Inflammatory macrophage treated with lipopolysaccharide for 4 hours (primary cell): ENCODE measurements at places on chromosomes 1 and 21.

DNA sequence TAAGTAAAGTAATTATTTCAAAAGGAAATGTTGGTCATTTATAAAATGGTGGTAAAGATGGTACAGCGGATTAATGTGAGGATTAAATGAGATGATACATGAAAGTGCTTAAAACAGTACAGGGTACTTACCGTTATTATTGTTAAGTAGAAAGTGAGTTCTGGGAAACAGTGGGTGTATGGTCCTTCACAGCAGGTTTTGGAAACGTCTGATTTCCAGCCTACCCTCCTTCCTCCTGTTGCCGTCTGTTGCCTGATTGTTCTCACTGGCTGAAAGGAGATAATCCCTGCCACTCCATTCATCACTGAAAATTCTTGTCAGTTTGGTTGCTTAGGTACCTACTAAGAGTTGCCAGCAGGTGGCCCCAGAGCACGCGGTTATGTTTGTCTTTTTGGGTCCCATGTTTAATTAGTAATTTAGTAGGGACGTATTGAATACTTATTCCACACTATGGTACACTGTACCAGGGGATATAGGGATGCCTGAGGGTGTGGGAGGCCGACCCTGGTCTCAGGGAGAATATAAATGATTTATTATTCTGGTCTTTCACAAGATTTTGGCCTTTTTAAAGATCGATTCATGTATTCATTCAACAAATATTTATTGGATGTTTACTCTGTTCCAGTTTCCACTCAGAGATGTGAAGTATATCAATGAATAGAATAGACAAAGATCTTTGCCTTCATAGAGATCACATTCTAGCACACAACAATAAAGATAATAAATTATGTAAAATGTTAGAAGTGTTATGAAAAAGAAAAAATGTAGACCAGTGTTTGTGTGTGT, 30.8 kb upstream of the RPTN start:
- DNase-seq: peak; percentile 74

- no peak for DNase-seq
Measured at GRCh38 chr1:42086146-42086545, 67.1 kb upstream of the GUCA2B start.

DNA sequence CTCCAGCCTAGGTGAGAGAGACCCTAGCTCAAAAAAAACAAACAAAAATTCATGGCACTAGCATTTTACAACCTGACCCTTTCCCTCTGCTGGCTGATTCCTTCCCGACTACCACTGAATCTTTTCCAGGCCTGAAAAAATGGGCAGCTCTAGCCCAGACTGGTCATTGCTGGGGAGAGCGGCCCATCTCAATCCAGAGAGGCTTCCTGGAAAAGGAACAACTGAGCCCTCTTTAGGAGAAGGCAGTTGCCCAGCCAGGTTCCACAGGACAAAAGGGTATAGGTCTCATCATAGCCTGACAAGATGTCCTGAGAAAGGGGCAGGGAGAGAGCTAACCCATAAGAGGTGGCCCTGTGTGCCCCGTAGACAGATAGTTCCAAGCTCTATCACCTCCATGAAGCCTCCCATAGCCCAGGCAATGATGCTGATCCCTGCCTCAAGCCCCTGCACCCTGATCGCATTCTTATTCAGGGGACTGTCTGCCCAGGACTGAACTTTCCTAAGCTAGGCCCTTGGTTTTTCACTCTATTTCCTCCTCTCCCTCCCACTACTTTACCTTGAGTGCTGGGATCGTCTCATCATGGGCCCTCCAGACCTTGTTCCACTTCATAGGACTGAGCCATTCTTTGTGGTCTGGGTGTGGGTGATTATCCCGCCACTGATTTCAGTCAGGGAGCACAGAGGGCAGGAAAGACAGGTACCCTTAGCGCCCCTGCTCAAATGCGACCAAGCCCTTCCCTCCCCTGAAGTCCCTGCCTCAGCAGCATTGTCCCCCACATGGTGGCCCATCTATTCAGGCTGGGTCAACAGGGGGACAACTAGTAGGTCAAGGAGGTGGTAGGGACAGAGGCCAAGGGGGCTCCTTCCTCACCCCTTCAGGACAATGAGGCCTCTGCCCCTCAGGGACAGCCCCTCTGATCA, 18.2 kb downstream of the RHBG start:
- DNase-seq: no peak

DNA sequence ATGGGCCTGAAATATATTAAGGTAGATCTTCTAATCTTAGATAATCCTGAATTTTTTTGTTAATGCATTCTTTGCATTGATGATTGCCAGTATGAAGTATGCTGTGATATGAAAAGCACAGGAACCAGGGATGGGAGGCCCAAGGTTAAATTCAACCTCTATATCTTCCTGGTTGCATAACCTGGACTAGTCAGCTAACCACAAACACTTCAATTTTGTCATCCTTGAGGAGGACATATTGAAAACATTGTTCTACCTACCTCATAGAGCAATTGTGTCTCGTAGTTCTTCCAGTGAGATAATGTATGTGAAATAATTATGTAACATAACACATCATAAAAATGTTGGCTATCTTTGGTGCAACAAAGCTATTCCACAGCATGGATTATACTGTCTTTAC, 25.6 kb downstream of the PDC start:
- DNase-seq: no peak

GRCh38 chr1:24191860-24192259, 4.8 kb upstream of the IFNLR1 start:
- DNase-seq: peak; percentile 95

GRCh38 chr1:11908095-11908675, 18.0 kb downstream of the KIAA2013 start:
- peak; percentile 98 for DNase-seq

- peak; percentile 0 for DNase-seq
Measured at GRCh38 chr1:3212453-3213355, 143.7 kb downstream of the PRDM16 start.

DNA sequence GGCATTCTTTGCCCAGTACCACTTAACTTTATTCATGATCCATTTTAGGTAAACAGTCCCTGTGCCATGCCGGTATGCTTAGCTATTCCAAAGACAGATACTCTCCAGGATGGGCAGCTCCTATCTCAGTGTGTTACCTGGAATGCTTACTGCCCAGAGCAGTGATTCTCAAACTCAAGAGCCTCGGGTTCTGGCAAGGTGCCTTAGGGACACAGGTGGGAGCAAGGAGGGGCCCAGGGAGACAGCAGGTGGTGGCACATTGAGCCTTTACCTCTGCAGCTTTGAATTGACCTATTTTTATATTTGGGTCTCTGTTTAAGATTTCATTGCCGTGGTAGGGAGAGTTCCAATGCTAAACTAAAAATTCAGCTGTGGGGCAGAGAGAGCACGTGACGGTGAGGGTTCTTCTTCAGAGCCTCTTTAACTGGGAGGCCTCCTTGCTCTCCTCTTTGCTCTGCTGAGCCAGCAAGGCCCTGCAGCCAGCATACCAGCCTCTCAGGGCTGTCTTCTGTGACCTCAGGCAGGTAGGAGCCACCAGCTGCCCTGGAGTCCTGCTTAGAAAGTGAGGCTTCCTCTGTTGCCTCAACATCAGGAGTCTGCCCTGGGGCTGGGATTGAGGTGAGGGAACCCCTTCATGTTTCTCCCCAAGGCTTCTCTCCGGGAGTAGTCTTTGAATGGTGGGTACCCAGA, 20.2 kb downstream of the PHGDH start:
- DNase-seq: no peak

DNA sequence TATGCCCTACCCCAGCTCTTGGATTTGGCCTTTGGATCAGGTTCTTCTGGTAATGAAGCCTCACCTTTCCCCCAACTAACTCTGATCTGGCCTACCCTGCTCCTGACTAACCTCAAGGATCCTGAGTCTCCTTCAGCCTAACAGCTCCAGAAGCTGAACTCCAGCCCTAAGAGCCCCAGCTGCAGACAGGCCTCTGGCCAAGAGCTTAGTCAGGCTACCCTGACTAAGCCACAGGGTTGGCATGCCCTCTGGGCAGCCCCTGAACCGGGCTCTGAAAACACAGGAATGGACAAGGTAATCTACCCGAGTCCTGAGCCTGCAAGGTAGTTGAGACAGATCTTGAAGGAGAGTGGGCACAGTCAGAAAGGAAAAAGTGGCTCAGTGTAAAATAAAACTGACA, 29.4 kb downstream of the COA7 start:
- DNase-seq: no peak

DNA sequence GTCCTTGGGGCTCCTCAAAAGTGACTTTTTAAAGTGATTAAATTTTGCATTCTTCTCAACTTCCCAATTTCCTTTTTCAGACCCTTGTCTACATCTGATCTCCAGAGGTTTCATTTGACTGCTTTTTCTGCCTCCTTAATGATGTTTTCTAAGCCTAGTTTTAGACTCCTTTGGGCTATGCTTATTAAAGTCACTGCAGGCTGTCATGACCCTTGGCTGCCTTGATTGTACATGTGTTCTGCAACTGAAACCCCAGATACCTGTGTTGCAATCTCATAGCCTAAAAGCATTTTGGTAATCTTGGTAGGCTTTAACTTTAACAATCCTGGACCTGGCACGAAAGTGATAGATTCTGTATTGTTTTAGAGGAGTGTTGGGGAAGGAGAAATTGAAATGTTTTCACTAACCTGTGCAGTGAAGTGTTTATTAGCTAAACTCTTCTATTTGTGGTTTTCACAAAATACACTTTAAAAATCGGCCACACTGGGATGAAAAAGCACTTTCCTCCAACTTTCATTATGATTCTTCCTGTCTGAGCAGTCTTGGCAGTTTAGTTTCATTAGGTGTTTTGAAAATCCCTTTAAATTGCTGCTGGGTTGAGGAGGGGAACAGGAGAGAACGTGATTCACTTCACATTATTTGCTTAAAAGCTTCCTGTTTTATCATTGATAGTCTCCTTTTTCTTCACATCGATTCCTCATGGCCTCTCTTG, 4.9 kb downstream of the MACO1 start:
- peak; percentile 62 for DNase-seq

DNA sequence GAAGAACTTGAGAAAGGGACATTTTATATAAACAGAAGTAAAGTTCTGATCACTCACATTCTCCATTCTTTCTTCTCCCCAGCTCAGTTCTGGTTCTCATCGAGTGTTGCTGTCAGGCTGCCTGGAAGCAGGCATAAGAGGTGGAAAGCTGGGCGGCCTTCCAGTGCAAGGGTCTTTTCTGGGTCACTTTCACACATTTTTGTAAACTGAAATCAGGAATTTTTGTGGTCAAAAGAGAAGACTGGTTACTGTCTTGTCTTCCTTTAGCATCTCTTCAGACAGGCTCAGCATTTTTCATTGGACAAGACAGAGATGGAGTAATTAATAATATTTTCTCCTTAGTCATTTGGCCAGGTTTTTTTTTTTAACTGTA, 93.7 kb downstream of the CTH start:
- DNase-seq: no peak

DNA sequence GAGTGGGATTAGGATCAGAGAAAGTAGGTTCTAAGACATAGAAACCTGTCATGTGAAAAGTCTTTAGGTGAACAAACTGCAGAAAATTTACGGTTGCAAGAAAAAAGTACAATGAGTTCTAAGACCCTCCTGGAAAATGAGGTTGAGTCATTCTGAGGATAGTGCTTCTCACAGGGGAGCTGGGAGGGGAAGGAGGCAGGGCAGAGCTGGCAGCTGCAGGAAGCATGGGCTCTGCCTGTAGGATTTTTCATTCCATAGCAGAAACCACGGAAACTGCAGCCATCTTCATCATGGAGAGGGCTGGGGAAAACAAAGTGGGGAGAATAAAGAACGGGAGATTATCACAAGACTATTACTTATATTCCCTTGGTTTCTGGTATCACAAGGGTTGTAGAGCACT, 25.8 kb upstream of the THEM4 start:
- no peak for DNase-seq

- no peak for DNase-seq
Measured at GRCh38 chr1:183979437-183979836, 58.1 kb downstream of the COLGALT2 start.

DNA sequence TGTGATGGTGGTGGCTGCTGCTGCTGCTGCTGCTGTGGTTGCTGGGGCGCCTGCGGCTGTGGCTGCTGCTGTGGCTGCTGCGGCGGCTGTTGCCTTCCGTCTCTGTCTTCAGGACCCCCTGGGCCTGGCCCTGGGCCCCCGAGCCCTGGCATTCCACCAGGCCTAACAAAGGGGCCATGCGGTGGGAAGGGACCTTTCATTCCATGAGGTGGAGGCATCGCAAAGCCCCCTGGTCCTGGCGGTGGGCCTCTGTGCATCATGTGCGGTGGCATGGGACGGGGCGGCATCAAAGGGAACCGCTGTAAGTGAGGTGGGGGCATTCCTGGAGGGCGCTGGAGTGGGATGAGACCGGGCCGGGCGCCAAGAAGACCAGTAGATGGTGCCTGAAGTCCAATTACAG, 12.4 kb downstream of the SOD1 start:
- no peak for DNase-seq

DNA sequence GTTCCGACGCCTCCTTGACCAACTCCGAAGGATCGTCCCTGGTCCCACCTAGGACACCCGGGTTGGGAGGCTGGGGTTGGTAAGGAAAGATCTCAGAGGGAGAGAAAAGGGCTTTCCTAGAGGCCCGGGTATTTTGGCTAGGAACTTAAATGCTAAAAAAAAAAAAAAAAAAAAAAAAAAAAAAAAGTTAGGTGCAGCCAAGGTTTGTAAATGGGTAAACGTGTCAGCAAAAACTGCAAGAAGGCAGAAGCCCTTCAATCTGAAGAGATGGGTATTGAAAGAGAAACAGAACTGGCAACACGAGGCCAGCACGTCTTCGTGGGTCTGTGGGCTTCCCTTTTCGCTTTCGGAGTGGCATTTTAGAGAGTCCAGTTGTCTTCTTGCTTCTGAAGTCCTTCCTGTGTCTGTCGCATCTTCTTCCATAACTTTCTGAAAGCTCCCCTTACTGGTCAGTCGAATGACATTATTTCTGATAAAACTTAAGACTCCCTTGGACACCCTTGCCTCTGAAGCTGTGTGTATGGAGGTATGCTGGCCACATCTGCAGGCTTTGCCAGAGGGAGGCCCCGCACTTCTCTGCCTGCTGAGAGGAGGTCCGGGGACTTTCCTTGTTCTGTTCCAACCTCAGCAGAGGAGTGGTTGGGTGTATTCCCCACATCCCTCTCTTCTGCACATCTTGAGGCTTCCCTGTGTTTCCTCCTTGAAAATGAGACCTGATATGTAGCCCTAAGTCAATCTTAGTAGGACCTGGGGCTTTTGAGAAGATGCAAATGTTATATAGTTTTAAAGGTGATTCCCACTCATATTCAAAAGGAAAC, 745 bp downstream of the RCSD1 start:
- peak; percentile 88 for DNase-seq

- no peak for DNase-seq
Measured at GRCh38 chr1:8474369-8474768, 156.5 kb downstream of the SLC45A1 start.

DNA sequence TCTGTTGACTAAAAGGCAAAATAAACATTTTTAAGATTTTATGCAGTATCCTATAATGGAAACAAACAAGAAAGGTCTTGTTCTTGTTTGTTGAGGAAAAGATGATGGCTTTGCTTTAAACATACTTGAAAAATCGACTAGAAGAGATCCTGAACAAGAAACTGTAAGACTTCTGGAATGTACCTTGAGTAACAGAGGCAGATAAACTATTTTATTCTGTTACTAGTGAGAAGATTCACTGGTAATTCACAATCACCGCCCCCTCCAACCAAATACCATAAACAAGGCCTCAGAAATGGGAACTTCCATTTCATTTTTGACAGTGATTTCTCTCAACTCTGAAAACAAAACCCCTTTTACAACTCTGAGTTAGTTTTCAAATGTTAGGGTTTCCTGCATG, 18.1 kb downstream of the TSEN15 start:
- no peak for DNase-seq
